ENCODE measurements at places on chromosomes 1 and 21. TPM values are rescaled to one million over a fixed set of nuclear protein-coding genes. Genes with fewer than 3 reads are reported as not detected.

DNA sequence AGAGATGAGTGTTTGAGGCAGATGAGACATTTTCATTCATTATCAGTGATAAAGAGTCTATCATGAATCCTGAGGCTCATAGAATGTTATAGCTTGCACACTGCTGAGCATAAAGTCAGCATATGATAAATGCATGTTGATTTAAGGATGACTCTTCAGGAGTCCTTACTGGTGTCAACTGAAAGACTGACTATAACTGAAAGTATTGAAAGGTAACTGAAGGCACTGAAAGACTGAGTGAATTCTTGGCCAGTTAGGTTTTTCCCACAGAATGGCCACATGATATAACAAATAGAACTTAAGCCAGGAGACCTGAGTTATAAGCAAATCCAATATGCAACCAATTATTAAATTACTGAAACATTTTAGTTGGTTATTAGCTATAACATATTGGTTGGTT lies 69.0 kb upstream of the HSD17B7 start:
- DNase-seq = no peak
- no peaks in the 10 kb centered on the region for H3K4me1 ChIP-seq

DNA sequence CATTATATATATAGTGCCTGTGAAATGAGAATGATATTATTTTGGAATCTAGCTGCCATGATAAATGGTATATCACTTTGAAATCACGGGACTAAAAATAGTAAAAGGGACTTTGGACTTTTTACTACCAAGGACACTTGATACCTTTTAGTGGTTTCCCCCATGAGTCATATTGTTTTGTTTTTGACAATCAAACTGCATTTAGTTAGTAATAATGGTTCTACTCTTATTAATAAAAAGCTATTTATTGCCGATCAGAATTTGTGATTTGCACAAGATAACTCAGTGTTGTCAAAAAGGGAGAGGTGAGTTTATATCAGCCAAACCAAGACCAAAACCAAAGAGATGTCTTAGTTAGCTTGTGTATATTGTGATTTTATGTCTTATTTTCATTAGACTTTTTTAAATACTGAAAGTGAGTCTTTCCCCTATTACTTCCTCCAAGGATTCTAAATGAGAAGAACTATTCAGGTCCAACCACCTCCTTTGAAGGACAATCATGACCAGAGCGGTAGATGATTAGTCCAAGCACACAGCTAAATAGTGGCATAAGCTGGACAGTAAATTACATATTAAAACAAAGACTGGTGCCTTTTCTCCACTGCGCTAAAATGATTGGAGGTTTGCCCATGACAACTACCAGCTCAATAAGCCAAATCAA lies 281.7 kb upstream of the ESRRG start:
- H3K36me3 ChIP-seq = no peaks in the 10 kb centered on the region
- no peak overlapping the region for H3K4me3 ChIP-seq
- H3K4me1 ChIP-seq = no peaks in the 10 kb centered on the region
- H3K27me3 ChIP-seq = no peaks in the 10 kb centered on the region

- no peak for DNase-seq
- H3K27ac ChIP-seq = peak overlapping the region; percentile 71
- peak overlapping the region; percentile 91 for H3K4me3 ChIP-seq
Observed at GRCh38 chr1:16237343-16237830, 404 bp upstream of the CPLANE2 start.

OLIG2 gene
- 0.33 TPM for total RNA-seq

IPP gene
- total RNA-seq = 9.3 TPM

DNA sequence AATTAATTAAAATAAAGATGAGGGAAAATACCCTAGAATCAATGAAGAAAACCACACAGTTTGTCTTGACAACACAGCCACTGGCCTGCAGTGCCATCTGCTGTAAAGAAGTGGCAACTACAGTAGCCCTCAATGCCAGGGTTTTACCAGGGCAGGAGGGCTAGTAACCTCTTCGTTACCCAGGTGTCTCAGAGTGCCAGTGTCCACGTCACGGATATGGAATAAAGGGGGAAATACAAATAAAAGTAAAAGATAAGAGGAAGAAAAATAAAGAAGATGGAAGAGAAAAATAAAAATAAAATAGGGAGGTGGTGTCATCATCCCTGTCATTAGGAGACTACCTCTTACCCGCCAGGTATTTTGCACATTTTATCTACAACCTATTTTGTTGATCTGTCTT lies 14.2 kb upstream of the SLC44A3 start:
- peaks cover 19% of the 10 kb centered on the region for H3K4me1 ChIP-seq
- peaks cover 2% of the 10 kb centered on the region for H3K27me3 ChIP-seq
- peak; percentile 62 for DNase-seq
- H3K4me3 ChIP-seq = no peak overlapping the region

ALX3 gene
- total RNA-seq = not detected

DNA sequence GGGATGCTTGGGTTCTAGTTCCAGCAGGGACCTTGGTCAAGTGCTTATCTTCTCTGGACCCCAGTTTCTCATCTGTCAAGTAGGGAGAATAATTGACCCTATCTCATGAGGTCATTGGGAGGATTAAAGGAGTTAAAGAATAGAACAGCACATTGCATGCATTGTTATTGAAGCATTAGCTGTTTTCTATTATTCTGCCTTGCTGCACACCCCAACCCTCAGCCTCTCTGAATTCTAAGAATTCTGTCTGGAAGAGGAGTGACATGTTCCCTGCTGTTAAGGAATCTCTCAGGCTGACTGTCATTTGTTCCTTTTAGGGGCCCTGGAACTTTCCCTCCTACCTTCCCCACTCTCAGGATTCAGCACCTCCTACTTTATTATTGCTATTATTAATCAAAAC lies 73.9 kb downstream of the NENF start:
- H3K27ac ChIP-seq = no peak overlapping the region
- H3K4me1 ChIP-seq = no peaks in the 10 kb centered on the region
- H3K36me3 ChIP-seq = no peaks in the 10 kb centered on the region
- DNase-seq = no peak

- H3K4me1 ChIP-seq = no peaks in the 10 kb centered on the region
- H3K4me3 ChIP-seq = no peak overlapping the region
- H3K36me3 ChIP-seq = no peaks in the 10 kb centered on the region
- DNase-seq = no peak
- H3K27me3 ChIP-seq = no peaks in the 10 kb centered on the region
Observed at GRCh38 chr1:83641796-83642443, 357.0 kb downstream of the TTLL7 start.

DNA sequence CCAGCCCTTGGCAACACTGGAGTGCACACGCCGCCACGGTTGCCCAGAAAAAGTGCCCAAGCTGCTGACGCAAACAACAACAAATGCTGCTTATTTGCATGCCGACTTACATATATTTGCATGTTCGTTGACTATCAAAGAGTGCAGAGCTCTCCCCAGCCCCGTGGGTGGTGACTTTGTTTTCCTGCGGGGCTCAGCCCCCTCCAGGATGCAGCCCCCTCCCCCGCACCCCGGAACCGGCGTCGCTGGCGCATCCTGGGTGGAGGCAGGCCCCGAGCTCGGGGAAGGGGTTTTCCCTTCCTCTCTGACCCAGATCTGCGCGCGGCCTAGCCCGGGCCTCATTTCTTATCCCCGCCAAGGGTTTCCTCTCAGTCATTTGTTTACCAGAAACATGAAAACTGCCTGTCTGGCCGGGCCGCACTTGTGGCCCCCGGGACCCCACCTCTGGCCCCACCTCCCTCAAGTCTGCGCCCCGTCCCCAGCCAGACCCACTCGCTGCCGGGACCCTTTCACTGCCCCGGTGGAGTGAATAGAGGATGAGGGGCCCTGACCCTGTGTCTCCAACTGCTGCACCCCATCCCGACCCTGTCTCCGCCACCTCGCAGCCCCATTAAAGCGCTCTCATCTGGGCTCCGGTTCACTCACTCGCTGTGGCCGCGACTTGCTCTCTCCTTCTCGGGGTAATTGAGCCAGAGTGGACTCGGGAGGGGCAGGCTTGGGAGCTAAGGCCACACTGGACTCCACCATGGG lies 5.5 kb downstream of the TNFRSF25 start:
- peak overlapping the region; percentile 25 for H3K4me3 ChIP-seq
- peaks cover 26% of the 10 kb centered on the region for H3K36me3 ChIP-seq
- peaks cover 10% of the 10 kb centered on the region for H3K27me3 ChIP-seq
- peak overlapping the region; percentile 76 for H3K27ac ChIP-seq
- H3K4me1 ChIP-seq = peaks cover 7% of the 10 kb centered on the region

Data from endothelial cell (in vitro differentiated cells).